Kidney capillary endothelial cell (primary cell): ENCODE measurements at places on chromosomes 7 and 10.
A peak's percentile ranks its signal among the peaks of the same experiment; 100 is the strongest.

DNA sequence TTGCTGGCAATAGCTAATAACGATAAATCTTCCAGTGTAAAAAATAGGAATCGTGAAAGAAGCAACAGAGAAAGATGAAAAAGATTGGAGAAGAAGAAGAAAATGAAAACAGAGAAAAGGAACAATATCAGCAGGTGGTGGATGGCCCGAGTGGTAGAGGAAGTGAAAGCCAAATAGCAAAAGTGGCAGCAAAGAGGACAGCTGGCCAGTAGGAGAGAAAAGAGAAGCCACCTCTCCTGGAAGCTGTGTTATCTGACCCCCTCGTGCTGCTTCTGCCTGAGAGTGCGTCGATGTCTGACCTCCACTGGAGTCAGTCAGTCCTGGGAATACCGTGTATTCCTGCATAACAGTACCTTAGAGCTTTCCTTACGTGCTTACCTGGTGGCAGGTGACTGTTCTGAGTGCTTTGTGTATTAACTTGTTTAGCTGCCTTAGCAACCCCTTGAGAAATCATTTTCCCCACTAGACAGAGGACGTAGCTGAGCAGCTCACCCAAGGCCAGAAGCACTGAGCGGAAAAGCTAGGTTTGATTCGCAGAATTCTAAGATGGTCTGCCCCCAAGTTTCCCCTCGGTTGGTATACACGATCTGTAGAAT, 88.3 kb downstream of the CHN2 start:
- no peak for DNase-seq

- no peak for DNase-seq
These were observed 26.5 kb downstream of the SNX8 start for GRCh38 chr7:2287745-2288144.

DNA sequence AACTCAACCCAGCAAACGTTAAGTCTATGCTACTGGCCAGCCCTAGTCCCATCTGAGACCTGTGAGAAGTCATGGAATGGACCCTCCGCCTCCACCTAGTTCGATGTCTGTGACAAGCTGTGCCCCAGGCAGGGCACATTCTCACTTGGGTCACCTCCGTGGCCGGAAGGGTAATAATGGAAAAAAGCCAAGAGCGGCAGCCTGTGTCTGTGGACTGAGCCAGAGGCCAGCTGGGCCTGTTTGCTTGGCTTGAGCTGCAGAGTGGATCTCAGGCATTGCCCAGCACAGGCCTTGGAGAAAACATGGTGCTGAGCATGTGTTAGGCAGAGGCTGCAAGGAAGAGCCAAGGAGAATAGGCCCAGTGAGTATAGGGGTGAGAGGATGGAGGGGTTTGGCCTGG, 97.8 kb downstream of the GALNT17 start:
- DNase-seq = no peak

- no peak for DNase-seq
These were observed 259.4 kb downstream of the CCSER2 start for GRCh38 chr10:84587789-84588188.

DNA sequence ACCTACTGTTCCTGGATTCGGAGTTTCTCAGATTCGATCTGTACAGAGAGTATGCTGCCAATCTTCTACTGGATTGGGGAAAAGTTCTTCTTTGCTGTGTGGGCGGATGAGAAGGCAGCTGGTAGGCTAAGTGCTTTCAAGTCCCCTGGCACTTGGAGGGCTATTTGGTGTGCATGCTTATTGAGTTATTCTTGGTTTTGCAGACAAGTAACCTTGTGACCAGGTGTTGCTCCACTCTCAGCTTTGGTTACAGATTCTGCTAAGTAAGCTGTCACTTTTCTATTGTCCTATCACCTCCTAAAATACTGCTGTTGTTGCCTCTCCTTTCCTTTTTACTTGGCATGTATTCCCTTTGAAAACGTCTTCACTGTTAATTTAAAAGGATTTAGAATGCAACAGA, 1375.1 kb upstream of the LRRTM3 start:
- no peak for DNase-seq

DNA sequence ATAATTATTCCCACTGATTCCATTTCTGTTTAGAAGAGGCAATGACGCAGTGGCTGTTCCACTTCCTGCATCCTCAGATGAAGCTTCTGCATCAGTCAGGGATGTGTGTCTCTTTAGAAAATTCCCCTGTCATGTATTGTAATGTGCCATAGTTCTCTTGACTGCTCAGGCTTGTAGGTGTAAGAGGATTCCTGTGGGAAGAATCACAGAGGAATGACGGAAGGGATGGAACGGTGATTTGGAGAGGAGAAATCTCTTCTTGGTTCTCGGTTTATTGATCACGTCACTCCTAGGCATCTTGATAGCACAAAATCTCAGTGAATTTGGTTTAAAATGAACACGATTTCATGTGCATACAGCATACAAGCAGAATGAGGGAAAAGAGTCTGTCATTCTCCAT, 69.8 kb upstream of the PRKCQ start:
- DNase-seq = no peak

DNA sequence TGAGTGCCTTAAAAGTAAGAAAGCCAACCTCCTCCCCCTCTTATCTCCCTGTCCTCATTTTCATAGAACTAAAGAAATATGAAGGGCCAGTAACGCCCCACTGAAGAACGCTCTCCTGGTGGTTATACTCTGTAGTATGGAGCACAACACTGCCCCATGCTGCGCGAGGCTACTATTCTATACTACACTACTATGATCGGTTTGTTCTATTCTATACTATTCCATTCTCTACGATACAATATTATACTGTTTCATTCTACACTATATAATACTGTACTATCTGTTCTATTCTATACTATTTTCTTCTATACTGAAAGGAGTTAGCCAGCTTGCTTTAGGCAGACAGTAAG, 34.8 kb downstream of the DIP2C start:
- no peak for DNase-seq

DNA sequence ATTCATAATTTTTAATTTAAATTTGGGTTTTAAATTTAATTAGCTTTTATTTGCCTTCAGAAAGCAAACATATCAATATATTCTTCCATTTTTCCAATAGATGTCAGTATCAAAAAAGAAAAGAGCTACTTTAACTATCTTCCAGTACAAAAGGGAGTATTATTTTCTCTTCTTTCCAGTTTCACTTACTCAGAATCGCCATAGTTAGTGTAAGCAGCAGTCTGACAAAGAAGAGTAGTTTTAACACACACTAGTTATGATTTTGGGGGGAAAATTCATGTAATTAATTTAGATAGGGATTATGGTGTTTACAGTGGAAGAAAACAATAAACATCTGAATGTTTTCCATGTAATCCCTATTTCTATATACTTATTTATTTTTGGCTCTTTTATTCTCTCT, 272.6 kb upstream of the DGKB start:
- no peak for DNase-seq

- peak; percentile 60 for DNase-seq
These were observed 25.0 kb downstream of the VTI1A start for GRCh38 chr10:112471878-112472487.

GRCh38 chr10:25441270-25441669, 266.5 kb downstream of the GPR158 start:
- no peak for DNase-seq

DNA sequence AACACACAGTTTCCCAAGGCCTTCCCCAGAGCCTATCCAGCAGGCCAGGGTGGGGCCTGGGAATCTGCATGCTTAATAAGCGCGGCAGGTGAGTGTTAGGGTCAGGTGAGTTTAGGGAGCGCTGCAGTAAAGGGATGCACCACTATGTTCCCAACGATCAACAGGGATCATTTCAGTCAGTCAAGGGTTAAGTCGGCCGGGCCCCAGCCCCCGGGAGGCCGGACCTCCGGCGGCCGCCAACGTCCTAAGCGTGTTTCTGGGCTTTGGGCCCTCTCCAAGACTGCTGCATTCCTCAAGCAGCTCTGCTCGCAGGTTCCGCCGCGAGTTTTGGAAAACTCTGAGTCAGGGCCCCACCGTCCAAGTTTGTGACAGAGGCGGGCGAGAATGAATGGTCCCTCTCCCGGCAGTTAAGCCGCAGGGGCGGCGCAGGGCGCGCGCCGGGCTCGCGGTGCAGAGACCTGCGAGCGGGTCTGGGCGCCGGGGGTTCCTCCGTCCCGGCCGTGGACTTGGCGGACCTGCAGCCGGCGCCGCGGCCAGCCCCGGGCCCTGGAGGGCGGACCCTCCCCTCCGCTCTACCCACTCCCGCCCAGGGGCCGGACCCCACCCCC, 81.6 kb downstream of the ARHGAP22 start:
- DNase-seq = peak; percentile 26

- no peak for DNase-seq
These were observed 274.8 kb downstream of the ADARB2 start for GRCh38 chr10:1462521-1462920.

DNA sequence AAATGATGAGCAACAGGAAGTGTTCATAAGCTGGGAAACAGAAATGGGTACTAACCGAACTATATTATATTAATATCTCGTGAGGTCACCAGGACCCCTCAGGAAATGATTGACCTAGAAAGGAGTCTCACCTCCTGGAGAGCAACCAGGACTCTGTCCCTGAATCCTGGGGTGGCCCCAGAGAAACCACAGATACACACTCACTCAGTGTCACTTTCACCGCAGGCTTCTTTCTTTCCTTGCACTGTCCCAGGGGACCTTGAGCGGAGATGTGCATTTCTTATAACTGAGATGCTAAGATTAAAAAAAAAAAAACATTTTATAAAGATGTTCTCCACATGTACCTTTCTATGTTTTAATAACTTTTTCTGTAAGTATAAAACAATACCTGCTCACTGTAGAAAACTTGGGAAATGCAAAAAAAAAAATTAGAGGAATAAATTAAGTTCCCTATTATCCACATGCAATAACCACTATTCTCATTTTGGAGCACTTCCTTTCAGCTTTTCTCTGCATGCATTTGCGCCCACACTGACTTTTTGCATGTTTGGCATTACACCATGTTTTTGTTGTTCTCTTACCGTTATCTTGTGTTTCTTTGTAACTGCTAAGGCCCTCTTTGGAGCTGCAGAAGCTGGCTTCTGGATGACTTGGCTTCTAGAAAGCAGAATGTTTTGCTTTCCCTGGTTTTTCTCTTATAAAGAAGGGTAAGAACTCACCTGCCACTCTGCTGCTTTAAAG, 15.0 kb downstream of the NOD1 start:
- DNase-seq = peak; percentile 26

DNA sequence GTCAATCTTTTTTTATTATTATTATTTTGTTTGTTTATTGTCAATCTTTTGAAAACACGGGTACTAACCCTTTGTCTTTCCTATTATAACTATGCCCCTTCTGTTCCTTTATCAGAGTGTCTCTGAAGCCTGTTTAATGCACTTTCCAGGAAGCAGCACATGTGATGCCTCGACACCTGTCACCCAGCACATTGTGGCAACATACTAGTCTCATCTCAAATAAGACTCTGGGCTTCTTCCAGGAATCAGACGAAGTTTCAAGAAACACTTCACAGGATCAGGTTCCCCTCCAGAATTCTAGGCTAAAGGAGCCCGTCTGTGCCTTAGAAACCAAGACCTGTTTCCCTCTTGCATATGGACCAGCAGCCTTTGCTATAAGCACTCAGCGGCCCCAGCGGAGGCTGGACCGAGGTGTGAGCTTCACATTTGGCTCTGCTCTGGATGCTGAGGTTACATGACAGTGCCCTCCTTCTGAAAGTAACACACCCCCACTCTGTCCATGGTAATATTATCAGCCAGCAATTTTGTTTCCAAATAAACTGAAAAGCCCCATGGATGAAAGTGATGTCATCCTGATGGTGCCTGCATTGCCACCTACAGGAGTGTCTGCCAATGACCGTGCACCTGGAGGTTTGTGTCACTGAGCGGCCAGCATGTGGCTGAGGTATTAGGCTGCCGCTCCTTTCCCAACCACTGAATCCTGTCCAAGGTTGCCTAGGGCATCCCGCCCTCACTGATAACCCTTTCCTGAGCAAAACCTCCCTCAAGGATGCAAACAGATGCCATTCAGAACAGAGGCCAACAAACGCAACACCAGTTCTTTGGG, 38.1 kb downstream of the MKI67 start:
- DNase-seq = no peak

GRCh38 chr10:70588859-70589570, 13.5 kb downstream of the PRF1 start:
- no peak for DNase-seq
